NT2/D1 (cell line): ENCODE measurements at places on chromosomes 4 and X.

GRCh38 chrX:13270360-13270759, 49.5 kb downstream of the ATXN3L start:
- DNase-seq, result no peak

DNA sequence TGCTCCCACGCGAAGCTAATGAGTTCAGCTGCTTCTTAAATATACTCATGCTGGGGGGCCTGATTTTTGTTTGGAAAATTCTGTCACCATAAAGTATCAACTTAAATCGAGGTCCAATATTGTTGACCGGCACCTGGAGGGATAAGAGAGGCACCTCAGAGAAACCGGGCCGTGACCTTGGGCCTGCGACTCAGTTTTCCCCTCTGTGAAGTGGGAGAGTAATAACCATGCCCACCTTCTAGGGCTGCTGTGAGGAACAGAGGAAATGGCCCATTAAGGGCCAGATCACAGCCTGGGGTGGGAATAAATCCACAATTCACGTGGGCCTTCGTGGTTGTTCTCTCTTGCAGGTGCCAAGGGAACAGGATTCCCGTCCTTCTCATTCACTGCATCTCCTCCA, 39.4 kb downstream of the ZBTB49 start:
- no peak for DNase-seq

GRCh38 chr4:53497487-53498244, 93.6 kb downstream of the LNX1 start:
- DNase-seq, result no peak

GRCh38 chrX:111010111-111010510, 85.9 kb upstream of the PAK3 start:
- DNase-seq, result no peak

DNA sequence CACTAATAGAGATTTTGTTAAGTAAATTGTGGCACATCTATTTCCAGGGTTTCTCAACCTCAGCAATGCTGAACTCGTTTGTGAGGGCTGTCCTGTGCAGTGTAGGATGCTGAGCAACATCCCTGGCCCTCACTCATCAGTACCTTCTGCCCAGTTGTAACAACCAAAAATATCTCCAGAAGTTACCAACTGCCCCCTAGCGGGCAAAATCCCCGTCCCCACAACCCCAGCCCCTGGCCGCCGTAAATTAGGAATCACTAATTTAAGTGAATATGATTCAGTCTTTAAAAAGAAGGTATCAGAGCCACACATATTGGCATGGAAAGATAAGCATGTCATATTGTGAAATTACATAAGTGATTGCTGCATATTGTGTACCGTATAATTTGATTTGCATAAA, 123.4 kb downstream of the ASB9 start:
- peak; percentile 9 for DNase-seq

DNA sequence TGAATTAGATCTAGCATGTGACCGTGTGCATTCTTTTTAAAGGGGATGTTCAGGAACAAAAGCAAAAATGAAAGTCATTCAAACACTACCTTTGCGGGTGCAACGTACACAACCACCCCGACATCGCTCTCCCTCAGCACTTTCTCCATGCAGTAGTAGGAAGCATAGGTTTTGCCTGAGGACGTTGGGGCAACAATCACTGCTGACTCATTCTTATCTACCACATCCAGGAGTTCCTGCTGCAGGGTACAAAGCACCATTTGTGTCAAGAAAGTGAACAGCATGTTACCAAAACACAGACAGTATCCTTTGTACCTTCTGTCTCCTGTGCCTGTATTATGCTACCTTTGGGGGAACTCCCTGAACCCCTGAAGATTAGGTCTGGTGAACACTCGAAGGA, 58.6 kb downstream of the DDX60L start:
- no peak for DNase-seq
